ENCODE measurements at places on chromosomes 16 and 17.

- no peak for DNase-seq
These were observed 1.1 kb downstream of the CTRB1 start for GRCh38 chr16:75219838-75220237.

- DNase-seq, result no peak
These were observed 2180.1 kb downstream of the TP53TG3F start for GRCh38 chr16:35639233-35640205.

GRCh38 chr17:73972056-73972455, 231.4 kb upstream of the RPL38 start:
- no peak for DNase-seq

- DNase-seq, result no peak
These were observed 4.4 kb upstream of the ZFP1 start for GRCh38 chr16:75143941-75144340.

DNA sequence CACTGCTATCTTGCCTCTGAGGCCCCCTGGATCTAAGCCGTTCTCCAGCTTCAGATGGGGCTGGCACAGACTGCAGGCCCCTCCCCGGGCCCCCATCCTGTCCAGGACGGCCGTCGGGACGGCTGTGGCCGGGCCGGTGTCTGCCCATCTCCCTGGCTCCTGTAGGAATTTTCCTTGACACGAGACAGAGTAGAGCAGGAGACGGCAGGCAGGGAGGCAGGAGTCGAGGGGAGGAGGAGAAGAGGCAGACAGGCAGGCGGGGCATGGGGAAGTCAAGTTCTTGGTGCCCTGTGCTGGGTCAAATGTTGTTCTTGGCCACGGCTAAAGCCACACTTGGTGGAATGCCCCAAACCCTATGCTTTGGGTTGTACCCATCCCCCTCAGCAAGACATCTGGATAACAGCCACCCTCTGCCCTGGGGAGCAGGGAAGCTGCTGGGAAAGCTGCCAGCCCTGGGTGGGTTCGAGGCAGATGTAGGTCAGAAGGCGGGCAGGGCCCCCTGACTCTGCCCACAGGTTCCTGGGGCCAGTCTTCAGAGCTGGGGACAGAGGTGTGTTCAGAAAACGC, 4.0 kb downstream of the C1QTNF1 start:
- DNase-seq, result no peak

GRCh38 chr17:82428546-82428945, 10.2 kb upstream of the OGFOD3 start:
- DNase-seq, result no peak

DNA sequence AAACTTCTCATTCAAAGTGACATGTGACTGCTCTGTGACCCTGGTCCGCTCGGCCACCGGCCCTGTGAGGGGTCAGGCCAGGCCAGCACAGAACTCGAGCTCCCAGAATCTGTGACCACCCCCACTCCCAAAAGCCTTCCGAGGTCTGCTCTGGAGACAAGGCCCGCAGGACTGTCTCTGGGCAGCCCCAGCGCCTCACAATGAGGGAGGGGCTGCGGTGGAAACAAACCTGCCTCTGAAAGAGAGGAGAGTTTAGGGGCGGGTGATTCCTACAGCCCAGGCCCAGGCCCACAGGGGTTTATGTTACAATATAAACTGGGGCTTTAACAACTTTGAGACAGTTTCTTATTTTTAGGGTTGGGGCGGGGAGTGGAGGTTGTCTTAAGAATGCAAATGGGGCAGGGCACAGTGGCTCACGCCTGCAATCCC, 19.9 kb downstream of the IGFBP4 start:
- DNase-seq, result no peak

DNA sequence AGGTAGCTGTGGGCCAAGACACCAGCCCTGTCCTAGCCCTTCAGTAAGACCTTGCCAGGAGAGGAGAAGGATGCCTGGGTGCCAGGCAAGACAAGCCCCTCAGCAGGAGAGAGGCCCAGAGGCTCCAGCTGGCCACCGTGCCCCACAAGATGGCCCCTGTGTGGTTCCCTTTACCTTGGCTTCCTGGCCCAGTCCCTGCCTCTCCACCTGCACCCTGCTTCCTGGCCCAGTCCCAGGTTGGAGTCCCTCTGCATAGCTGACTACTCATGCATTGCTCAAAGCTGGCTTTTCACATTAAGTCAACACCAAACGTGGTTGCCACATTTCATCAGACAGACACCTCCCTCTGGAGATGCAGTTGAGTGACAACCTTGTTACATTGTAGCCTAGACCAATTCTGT, 4.0 kb downstream of the SYNGR3 start:
- DNase-seq, result no peak

- peak; percentile 36 for DNase-seq
These were observed 1.3 kb downstream of the GNGT2 start for GRCh38 chr17:49209061-49209571.

- no peak for DNase-seq
These were observed 47.3 kb downstream of the CCDC42 start for GRCh38 chr17:8697323-8697741.

DNA sequence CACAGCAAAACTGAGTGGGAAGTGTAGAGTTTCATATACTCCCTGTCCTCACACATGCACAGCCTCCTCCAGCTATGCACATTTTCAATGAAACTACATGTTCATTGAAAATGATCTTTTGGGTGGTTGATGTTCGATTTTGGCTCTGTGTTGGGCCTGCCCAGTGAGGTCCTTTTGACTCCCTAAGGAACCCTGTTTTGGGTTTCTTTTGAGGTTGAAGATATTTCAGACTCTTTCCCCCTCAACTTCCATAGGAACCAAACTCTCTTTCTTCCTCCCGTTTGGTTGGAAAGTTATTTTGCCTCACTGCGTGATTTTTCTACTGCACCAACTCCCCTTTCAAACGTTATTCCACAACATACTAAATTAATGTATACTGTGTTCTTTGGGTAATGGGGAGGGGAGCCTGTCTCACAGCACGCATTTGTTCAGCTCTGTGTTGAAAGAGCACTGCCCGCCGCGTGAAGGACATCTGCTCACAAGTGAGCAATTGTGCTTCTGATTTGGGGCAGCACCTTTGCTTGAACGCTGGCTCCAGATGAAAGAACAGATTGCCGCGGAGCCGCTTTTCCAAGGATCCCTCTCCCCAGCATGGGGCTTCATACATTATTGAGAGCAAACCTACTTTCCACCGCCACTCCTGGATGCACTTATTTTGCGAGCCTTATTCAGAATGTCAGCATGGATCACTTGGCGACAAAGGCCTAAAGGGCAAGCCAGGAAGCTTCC, 385.9 kb downstream of the WWOX start:
- no peak for DNase-seq

DNA sequence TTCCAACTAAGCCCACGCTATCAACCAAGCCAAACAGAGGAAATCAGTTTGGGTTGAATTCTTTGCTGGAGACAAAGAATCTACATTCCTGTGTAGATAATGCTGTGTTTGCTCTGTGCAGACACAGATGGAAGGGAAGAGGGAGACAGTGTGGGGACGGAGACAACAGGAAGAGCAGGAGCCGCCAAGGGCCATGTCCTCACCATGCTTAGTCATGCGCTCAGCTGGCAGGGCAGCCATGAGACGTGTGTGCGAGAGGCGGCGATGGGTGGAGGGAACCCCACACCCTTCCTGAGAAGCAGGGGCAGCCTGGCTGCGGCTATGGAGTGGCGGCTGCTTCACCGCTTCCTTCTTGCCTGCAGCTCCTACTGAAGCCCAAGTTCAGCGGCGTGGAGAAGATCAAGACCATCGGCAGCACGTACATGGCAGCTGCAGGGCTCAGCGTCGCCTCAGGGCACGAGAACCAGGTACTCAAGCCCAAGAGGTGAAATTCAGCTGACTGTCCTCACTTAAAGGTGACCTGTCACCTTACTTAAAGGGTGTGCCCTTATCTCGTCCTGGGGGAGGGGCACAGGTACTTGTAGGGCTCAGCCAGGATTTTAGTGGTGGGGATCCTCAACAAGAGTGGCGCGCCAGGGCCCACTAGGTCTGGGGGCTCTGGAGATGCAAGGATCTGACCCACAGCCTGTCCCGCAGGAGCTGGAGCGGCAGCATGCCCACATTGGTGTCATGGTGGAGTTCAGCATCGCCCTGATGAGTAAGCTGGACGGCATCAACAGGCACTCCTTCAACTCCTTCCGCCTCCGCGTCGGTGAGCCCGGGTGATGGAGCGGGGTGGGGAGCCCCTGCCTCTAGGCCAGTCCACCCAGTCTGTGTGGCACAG, 47.5 kb downstream of the ADCY7 start:
- DNase-seq, result no peak

DNA sequence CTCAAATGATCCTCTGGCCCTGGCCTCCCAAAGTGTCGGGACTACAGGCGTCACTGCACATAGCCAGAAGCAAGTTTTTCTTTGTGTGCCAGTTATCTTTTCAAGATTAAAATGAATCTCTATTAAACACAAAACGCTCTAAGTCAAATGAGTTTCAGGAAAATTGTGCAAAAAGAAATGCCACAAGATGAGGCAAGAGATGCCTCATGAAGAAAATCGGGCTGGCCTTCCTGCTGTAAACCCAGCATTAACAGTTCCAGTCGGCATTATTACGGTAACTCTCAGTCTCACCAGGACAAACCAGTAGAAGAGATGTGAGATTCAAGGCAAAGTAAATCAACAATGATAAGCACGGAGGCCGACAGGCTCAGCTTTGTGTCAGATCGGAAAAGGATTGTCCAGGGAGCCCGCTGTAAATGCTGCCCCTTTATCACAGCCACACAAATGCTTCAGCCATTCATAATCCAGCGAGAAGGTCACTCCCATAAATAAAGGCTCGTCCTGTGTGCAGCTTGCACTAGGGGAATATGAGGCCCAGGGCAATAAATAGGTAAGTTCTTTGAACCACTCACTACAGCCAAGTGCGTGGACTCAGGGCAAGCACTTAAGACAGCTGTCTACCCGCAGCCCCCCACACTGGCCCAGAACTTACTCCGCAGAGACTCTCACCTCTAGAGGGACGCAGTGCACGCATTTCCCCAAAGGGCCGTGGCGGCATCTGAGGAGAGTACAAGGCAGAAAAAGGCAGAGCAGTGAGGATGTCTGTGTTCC, 27.2 kb downstream of the NPLOC4 start:
- no peak for DNase-seq

DNA sequence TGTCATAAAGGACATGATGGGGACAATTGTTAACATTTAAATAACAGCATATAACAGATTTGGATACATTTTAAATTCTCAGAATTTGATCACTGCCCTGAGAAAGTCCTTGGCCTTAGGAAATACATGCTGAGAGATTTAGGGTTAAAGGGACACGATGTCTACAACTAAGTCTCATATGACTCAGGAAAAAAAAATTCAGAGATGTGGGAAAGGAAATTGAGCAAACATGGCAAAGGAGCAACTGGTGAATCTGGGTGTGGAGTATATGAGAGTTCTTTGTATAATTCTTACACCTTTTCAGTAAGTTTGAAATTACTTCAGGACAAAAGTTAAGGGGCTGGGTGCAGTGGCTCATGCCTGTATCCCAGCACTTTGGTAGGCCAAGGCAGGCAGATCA, 18.2 kb downstream of the MPP3 start:
- DNase-seq, result no peak

- DNase-seq, result no peak
These were observed 167.7 kb downstream of the XYLT1 start for GRCh38 chr16:17303101-17303500.

DNA sequence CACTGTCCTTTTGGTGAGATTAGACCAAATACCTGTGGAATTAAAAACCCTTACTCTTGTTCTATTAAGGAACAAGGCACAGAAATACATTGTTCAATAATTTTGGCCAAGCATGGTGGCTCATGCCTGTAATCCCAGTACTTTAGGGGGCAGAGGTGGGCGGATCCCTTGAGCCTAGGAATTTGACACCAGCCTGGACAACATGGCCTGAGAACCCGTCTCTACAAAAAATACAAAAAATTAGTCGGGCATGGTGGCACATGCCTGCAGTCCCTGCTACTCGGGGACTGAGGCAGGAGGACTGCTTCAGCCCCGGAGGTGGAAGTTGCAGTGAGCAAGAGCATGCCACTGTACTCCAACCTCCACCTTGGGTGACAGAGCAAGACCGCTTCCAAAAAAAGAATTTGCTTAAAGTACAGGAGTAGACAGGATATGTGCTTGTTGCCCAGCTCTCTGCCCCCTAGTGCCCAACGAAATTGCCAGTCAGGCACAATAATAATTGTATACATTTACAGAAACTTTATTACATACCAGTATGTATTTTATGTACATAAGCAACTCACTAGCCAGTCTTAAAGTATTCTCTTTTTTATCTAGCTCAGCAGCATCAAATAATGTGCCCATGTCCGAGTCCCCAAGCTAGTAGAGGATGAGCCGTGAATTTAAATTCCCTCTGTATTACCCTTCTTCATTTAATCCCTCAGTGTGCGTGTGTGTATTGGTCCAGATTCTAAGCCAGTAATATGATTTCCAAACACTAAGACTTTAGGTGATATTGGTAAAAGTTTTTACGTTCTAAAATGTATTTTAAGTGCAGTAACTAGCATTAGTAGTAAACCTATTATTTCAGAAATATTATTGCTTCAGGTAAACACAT, 1.4 kb downstream of the THUMPD1 start:
- DNase-seq, result no peak

DNA sequence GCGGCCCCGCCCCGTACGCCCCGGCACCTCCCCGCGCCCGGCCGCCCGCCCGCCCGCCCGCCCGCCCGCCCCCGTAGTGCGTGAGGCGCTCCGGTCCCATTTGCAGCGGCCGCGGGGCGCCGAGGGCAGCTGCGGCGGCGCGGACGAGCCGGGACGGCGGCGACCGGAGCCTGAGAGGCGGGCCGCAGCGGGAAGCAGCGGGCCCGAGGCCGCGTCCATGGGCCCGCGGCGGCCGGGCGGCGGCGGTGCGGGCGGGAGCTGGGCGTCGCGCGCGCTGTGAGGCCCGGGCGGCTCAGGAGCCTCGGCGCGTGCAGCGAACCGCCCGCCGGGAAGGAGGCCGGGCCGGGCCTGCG, at the start of gene MPRIP:
MPRIP (plus strand) TSS at position 74 of the 353 bp plus-strand sequence. CDS start 392 bp downstream, outside the sequence.
- DNase-seq, result no peak

- no peak for DNase-seq
These were observed 33.0 kb downstream of the TEX2 start for GRCh38 chr17:64229815-64230728.

GRCh38 chr17:73436954-73437353, 125.2 kb upstream of the CDC42EP4 start:
- no peak for DNase-seq

GRCh38 chr16:50610331-50611262, 62.4 kb downstream of the NKD1 start:
- no peak for DNase-seq

GRCh38 chr16:67530013-67530939, 1.6 kb downstream of the RIPOR1 start:
- DNase-seq, result no peak

- DNase-seq, result no peak
These were observed 19.3 kb upstream of the ARHGAP44 start for GRCh38 chr17:12769981-12770380.

DNA sequence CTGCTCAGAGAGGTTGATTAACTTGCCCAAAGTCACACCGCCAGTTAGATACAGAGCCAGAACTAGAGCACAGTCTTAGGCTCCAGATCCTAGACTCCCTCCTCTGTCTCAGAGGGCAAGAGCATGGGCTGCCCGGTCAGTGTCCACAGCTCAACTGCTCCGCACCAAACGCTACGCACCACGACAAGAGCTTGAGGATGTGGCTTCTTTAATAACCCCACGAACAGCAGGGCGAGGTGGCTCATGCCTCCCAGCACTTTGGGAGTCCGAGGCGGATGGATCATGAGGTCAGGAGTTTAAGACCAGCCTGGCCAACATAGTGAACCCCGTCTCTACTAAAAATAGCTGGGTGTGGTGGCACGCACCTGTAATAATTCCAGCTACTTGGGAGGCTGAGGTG, 21.4 kb downstream of the FA2H start:
- DNase-seq, result no peak

GRCh38 chr16:54280751-54281150, 5.8 kb downstream of the IRX3 start:
- no peak for DNase-seq

GRCh38 chr16:78277321-78278055, 178.0 kb downstream of the WWOX start:
- no peak for DNase-seq

Measured in effector memory CD8-positive, alpha-beta T cell (primary cell).